D721Med (cell line): ENCODE measurements at places on chromosomes 11 and 22.

- no peak for DNase-seq
Measured at GRCh38 chr11:70688142-70688541, 289.8 kb downstream of the CTTN start.

- peak; percentile 55 for DNase-seq
Measured at GRCh38 chr11:12755510-12756453, 81.6 kb downstream of the TEAD1 start.

DNA sequence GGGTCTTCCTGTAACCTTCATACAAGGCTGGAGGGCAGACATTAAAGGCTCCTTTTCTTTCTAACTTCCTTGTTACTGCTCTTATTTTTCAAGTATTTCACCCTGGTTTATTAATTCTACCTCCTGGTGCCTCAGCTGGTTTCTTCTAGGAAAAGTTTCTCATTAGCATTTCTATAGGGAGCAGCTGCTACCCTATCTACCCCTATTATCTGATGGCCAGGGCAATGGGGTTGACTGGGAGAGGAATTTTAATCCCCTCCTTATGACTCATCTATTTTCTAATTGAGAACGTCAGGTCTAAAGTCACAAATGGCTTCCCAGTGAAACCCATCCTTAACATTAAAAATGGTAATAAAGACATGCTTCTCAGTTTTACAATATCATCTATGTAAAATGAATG lies 5.0 kb downstream of the MAP6 start:
- DNase-seq = no peak

GRCh38 chr11:12359761-12360160 lies 17.6 kb upstream of the PARVA start:
- no peak for DNase-seq

GRCh38 chr11:27998552-27998951 lies 109.4 kb downstream of the KIF18A start:
- no peak for DNase-seq

GRCh38 chr22:33962409-33962808 lies 42.1 kb upstream of the LARGE1 start:
- no peak for DNase-seq

DNA sequence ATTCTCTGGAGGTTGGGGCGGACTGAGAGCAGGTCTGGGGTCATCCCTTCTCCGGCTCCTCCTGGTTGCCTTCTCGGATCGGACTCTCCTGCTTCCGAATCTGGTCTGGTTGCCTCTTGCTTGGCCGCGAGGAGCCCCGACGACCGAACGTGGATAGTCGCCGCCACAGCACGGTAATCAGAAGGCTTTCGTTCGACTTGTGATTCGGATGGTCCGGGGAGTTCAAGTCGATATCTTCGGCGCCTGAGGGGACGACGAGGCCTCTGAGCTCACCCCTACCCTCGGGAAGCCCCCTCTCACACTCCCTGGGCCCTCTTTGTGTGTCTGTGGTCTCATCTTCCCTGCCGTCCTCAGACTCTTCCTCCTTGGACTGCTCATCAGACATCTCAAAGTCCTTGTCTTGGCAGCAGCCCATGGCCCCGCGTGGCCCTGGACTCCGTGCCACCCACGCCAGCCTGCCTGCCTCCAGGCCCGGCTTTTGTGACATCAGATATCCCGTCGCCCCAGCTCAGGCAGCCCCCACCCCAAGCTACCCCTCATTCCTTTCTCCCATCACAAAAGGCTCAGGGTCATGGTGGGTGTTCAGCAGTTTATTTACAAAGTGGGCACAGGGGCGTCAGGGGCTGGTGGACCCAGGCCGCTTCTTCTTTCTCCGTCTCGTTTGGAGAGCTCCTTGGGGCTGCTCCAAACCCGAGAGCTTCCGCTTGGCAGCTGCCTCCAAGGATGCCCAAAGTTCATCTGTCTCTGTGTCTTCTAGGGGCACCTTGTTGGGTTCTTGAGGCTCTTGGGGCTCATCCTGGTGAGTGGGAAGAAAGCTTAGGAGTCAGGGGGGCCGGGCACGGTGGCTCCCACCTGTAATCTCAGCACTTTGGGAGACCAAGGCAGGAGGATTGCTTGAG lies at the start of gene TEX54:
TEX54 (minus strand) TSS at position 506 of the 899 bp plus-strand sequence.
- DNase-seq = no peak

- DNase-seq = no peak
Measured at GRCh38 chr11:133895551-133895950, 50.2 kb upstream of the SPATA19 start.
